ENCODE measurements at places on chromosomes 11 and 22.
A peak's percentile ranks its signal among the peaks of the same experiment; 100 is the strongest.

GRCh38 chr22:50287731-50288130, 17.6 kb upstream of the MAPK11 start:
- no peak for DNase-seq

DNA sequence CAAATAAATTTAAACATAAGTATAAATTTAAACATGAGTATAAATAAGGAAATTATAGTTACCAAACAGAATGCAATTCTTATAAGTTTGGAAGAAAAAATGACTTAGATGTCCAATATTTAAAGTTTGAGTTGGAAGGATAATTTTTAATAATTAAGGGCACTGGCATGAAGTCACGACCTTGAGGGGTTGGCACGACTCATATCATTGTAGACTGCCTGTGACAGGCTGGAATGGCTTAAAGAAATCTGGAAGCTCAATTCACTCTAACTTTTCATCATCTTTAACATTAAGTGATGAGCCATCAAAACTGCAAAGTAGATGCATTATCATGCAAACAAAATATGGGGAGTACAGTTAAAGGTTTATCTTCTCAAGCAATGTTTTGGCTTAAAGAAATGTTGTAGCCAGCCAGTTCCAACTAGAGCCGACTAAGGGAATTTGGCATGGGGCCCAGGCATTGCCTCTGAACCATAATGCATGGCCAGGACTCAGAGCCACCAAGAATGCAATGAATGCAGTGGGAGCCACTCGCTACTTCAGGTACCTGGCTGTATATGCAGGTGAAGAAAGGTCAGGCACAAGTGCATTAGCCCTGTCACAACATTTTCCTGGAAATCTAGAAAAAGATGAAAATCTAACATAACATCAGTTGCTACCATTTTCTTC, 33.4 kb downstream of the PGR start:
- no peak for DNase-seq

GRCh38 chr11:60274416-60274815, 6.0 kb upstream of the MS4A4A start:
- no peak for DNase-seq

GRCh38 chr11:27020751-27021150, 19.9 kb upstream of the BBOX1 start:
- no peak for DNase-seq

DNA sequence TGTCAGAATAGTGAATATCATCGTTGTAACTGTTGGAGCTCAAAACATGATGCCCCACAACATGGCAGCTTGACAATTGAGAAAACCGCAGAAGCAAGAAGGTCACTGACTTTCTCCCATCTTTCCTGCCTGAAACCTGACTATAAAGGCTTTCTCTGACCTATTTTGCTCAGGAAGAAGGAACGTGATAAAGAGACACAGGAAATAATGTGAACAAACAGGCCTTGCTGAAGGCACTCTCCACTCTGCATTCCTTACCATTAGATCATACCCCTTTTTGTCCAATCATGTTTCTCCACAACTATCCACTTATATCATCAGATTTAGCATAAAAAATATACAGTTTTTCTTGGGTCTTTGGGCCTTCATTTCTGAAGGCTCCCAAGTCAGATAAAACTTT, 916.8 kb downstream of the METTL15 start:
- DNase-seq = no peak

- peak; percentile 64 for DNase-seq
Measured at GRCh38 chr22:23591201-23591791, 11.2 kb upstream of the IGLL1 start.

GRCh38 chr11:201966-202365, 5.2 kb downstream of the BET1L start:
- DNase-seq = no peak

DNA sequence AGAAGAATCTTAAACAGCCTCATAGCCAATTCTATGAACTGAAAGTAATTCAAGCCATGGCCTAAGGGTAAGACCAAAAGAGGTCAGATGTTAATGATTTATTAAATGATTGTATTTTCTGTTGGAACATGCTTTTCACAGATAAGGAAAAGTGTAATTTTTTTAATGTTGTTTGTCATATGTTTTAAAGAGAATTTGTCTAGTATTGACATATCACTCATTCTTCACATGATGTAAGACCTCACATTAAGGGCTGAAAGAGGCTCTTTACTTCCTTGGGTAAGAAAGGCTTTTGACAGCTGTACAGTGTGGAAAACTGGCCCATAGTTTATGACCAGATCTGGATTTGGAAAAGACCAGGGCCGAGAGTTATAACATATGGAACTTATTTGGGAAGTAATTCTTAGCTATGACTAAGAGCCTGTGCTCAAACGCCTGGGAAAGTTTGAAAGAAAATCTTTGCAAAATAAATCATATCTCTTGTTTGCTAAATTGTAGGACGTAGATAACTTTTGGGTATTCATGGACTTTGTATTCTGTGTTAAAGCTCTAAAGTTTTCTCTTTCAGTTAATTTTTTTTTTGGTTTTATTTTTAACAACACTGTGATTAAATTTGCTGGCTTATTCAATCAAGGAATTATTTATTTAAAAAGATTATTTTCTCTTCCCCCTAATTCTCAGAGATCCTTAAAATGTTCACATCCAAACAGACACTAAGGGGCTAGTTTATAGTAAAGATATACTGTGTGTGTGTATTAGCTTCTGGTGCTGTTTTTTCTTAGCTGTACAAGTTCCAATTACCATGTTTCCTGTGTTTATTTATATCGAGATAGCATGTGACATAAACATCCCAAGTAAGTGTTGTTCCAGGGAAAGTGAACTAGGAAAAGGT, 162.2 kb downstream of the ARHGAP42 start:
- no peak for DNase-seq

GRCh38 chr22:28019881-28020861, 101.1 kb upstream of the PITPNB start:
- DNase-seq = peak; percentile 50

DNA sequence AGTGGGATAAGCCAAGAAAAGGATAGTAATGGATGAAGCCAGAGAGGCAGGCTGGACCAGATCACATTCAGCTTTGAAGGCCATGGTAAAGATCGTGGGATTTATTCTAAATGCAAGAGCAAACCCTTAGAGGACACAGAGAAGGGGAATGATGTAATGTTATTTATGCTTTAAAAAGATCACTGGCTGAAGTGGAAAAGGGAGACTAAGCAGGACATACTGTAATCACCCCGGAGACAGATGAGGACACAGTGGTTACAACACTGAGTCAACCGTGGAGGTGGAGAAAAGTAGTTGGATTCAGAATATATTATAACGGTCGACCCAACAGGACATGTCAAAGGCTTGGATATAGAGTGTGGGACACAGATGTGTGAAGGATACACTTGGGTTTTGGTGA, 38.5 kb downstream of the CDON start:
- no peak for DNase-seq

- no peak for DNase-seq
Measured at GRCh38 chr11:2178906-2179494, 7.4 kb upstream of the TH start.

DNA sequence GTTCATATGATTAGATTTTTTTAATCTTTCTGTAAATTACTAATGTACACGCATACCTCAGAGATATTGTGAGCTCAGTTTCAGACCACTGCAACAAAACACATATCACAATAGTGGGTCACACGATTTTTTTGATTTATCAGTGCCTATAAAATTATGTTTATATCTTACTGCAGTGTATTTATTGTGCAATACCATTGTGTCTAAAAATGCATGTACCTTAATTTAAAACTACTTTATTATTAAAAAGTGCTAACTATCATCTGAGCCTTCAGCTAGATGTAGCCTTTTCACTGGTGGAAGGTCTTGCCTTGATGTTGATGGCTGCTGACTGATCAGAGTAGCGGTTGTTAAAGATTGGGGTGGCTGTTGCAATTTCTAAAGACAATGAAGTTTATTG, 918.8 kb upstream of the CHORDC1 start:
- no peak for DNase-seq

- no peak for DNase-seq
Measured at GRCh38 chr22:43412808-43413795, 1.3 kb downstream of the MPPED1 start.

GRCh38 chr22:47172771-47173534, 410.5 kb downstream of the TBC1D22A start:
- DNase-seq = peak; percentile 21

DNA sequence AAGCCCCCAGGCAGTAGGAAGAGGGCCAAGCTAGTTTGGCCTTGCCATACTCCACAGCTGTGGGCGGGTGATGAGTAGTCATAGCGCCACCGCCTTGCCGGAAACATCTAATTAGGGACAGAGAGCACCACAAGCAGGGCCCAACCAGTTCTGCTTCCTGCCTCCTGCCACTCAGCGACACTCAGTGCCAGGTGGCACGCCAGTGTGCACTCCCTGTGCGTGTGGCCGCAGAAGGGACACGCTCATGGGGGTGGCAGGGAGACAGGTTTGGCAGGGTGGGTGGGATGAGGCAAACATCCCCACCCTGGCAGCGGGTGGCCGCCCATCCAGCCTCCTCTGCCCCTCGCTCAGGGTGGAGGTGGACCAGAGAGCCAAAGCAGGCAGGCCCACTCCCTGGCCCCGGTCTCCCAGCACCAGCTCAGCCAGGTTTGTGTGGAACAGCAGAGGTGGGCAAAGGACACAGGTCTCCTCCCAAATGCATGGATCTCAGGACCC, 4.9 kb downstream of the OVOL1 start:
- peak; percentile 90 for DNase-seq

DNA sequence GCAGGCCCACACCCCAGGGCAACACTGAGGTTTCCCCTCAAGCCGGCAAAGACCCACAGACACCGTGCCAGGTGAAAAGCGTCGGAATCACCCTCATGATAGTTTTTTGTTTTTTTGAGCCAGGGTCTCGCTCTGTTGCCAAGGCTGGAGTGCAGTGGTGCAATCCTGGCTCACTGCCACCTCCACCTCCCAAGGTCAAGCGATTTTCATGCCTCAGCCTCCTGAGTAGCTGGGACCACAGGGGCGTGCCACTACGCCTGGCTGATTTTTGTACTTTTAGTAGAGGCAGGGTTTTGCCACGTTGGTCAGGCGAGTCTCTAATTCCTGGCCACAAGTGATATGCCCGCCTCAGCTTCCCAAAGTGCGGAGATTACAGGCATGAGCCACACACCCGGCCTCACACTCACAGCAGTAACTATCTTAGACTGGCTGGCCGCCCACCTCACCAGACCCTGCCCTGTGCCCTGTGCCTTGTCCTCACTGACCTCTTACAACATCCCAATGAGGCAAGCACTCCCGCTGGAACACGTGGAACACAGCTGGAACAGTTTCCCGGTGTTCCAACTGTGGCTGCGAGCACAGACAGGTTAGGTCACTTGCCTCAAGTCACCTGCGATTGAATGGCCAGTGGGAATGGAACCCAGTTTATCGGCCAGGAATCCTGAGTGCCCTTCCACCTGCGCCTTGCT, 21.1 kb downstream of the LRRC10B start:
- no peak for DNase-seq

DNA sequence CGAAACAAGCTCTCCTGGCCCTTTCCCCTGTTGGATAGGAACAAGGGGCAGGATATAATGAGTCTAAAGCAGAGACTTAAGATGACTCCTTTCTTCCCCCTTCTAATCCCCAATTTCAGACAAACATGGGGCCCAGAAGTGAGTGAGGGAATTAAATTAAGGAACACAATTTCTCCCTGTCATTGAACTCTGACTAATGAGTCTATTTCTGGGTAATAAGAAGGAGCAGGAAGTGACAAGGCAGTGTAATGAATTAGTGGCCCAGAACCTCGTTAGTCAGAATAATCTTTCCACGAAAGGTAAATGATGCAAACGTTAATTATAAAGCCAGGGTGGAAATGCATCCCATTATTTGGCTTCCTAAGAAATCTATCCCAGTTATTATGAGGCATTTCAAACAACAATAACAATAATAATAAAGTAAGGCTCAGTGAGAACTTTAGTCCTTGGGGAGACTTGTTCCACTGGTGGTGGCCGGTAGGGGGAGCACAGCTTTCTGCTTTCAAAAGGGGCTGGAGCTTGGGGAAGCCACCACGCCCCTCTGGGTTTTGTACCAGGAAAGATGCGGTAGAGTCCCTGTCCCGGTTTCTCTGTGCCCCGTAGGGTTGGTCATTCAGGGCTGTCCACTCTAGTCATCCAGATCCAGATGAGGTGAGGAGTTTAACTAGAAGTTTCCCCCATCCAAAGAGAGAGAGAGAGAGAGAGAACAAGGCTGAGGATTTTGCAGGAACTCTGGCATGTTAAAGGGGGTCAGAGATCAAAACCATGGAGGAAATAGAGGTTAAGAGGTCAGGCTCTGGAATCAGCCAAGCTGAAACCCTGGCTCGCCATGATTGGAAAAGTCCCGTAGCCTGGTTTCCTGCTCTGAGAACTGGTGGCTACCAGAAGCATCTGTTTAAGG, 298.3 kb downstream of the NTM start:
- no peak for DNase-seq

- DNase-seq = no peak
Measured at GRCh38 chr11:80096736-80097135, 655.9 kb upstream of the TENM4 start.

DNA sequence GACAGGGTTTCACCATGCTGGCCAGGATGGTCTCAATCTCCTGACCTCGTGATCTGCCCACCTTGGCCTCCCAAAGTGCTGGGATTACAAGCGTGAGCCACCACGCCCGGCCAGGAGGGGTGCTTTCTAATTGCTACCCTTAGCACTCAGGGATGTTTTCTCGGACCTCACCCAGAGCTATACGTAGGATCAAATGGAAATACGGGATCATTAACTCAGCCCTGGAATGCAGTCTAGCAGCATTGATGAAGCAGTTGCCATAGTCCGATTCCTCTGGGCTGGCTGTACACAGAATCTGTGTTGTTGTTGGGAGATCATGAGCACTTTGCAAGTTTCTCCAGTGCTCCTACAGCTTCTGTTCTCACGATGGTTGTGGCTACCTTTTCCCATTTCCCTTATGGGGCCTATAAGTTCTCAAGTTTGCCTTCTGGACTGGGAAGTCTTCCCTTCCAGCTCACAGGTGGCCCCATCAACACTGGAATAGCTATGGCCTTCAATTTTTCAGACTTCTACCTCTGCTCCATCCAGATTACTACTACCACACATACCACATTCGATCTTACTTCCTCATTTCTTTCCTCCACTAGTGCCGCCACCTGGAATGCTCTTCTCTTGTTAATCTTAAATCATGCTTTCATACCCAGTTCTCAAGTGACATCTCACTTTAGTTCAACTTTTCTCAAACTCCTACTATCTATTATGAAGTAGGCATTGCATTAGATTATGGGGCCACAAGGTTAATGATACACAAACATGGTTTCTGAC, 16.1 kb upstream of the PCF11 start:
- DNase-seq = no peak

DNA sequence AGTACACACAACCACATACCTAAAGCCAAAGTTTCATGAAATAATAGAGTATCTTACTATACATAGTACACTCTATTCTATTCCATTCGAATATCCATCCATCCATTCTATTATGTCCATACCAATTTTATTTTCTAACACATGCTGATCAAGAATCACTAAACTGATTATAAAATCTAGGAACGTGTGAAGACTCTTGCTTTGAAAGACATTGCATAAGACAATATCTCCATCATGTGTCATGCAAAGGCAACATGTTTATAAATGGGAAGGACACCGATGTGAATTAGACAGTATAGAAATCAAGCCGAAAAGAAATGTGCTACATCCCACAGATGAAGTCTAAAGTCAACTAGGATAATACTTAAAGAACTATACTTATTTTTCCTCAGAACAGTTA, 1561.5 kb upstream of the TENM4 start:
- DNase-seq = no peak
